ENCODE measurements at places on chromosomes 4 and X.
A peak's percentile ranks its signal among the peaks of the same experiment; 100 is the strongest.

- DNase-seq, result no peak
Observed at GRCh38 chr4:27223326-27223725, 362.7 kb downstream of the STIM2 start.

DNA sequence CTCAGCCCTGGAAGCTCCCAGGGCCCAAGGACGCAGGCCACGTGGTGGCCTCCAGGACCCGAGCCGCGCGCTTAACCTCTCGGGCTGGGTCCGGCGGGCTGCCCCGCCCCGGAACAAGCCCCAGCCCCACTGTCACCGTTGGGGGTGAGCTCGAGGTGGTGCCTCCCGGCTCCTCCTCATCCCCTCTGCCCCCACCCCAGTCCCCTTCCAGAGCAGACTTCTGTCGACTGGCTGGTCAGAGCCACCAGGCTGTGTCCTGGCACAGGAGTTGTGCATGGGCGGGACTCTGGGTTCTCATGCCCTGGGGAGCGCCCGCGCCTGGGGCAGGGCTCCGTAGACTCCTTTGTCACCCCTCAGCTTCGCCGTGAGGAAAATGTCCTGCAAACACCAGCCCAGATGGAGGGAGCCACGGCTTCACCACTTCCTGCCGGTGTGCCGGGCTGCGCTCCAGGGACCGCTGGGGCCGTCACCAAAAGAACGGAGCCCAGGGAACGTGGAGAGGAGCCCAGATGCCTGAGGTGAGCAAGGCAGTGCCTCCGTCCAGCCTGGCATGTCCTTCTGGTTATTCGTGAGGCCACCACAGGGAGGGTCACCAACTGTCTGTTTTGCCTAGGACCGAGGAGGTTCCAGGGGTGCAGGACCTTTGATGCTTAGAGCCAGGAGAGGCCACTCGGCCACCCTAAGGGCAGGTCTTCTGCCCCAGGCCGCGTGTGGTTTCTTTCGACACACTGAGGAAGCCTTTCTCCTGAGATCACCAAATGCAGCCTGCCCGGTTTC, 7.1 kb upstream of the RGS12 start:
- DNase-seq, result peak; percentile 17

DNA sequence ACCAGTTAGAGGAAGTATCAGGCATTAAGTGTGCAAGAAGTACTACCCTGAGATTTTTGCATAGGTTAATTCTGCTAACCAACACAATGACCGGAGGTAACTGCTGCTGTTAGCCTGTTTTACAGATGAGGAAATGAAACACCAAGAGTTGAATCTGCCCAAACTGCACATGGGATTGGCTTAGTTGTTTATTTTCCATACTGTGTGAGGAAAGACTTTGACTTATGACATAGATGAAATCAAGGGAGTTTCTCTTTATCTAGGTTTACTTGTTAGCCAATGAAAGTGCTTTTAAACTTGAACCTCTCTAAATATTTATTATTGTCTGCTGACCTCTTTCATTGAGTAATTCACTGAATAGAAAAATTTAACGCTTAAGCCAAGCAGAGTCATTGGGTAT, 10.3 kb downstream of the GUCY1B1 start:
- DNase-seq, result no peak

DNA sequence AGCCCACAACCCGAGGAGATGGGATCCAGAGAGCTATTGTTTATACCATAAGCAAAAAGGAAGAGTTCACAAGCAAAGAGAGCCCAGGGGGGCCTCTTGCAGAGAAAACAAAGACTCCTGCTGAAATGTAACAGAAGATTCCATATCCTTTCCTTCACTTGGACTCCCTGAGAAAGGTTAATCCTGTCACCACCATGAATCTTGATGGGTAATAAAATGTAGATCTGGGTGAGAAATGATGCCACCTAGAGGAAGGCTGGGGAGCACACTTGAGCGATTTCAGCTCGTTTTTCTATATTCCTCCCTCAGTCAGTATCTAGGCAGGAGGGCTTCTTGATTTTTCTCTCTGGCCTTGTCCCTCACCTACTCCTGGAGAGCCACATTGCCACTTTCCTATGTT, 10.2 kb upstream of the KCNE5 start:
- no peak for DNase-seq

DNA sequence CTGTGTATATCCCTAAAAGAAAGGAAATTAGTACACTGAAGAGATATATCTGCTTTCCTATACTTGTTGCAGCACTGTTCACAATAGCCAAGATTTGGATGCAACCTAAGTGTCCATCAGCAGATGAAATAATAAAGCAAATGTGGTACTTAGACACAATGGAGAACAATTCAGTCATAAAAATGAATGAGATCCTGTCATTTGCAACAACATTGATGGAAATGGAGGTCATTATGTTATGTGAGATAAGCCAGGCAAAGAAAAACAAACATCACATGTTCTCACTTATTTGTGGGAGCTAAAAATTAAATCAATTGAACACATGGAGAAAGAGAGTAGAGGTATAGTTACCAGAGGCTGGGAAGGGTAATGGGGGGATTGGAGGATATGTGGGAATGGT, 611.9 kb downstream of the STPG2 start:
- no peak for DNase-seq

- no peak for DNase-seq
Observed at GRCh38 chrX:13120017-13120416, 75.6 kb upstream of the FAM9C start.

DNA sequence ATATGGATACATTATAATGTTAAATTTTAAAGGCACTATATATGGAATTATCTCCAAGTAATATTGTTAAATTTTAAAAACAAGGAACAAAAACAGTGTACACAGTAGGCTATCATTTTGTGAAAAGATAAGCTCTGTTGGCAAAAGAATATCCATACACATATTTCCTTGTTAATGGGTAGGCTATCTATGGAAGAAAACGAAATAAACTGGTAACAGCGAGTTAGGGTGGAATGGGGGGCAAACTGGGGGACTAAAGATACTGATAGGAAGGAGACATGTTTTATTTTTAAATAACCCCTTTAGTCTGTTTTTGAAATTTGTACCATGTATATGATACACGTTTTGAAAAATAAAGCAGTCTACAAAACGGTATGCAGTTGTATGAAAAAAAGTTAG, 3.6 kb upstream of the TSPAN5 start:
- DNase-seq, result no peak

- DNase-seq, result no peak
Observed at GRCh38 chr4:145217349-145217748, 37.0 kb upstream of the OTUD4 start.

DNA sequence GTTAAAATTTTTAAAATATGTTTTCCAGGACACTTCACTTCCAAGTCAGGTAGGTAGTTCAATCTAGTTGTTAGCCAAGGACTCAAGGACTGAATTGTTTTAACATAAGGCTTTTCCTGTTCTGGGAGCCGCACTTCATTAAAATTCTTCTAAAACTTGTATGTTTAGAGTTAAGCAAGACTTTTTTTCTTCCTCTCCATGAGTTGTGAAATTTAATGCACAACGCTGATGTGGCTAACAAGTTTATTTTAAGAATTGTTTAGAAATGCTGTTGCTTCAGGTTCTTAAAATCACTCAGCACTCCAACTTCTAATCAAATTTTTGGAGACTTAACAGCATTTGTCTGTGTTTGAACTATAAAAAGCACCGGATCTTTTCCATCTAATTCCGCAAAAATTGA, 49.7 kb downstream of the XIAP start:
- DNase-seq, result no peak

DNA sequence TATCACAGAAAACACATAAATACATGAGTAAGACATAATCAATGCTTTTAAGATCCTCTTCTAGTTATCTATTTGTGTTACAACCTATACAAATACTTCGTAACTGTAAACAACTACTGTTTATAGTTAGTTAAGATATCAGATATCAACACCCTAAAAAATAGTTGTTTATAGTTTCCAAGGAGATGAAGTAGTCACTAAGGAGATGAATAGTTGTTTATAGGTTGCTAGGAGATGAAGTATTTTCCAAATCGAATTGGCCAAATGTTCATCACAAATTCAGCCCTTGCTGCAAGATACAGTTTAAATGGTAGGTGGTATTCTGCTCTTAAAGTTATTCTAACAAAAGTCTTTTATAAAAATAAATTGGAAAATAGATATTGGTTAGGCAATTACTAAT, 618.2 kb upstream of the PCDH10 start:
- no peak for DNase-seq

DNA sequence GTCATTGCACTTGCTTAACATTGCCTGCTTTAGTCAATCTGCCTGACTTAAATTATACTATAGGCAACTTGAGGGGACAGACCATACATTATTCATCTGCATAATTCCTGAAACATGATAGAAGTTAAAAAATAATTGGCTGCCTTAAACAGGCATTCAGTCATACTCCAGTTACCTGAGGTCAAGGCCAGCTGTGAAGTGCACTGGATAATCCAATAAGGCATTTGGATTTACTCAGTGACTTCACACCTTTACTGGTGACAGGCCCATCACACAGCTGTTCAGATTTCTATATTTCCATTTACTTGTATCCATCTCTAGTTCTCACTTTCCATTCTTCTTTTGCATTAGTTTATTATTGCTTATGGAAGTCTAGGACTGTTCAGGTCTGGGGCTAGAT, 2341.6 kb downstream of the PCDH7 start:
- no peak for DNase-seq

GRCh38 chrX:107537815-107538214, 88.4 kb downstream of the FRMPD3 start:
- peak; percentile 7 for DNase-seq

DNA sequence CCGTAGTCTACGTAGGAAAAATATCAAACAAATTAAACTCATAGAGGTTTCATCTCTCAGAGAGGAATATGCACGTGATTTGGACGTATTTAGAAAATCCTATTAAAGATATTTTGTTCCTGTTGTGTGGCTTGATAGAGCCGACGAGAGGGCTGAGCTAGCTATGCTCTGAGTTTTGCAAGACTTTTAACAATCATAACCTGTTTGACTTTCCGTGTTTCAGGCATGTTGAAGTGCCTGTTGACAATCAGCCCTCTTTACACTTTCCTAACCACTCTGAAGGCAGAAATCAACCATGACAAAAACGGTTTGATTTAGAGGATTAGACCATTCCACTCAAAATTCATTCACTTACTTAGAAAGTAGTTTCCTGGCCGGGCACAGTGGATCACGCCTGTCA, 297.3 kb downstream of the ASMT start:
- DNase-seq, result no peak

GRCh38 chr4:121189326-121190215, 25.4 kb upstream of the TNIP3 start:
- no peak for DNase-seq

DNA sequence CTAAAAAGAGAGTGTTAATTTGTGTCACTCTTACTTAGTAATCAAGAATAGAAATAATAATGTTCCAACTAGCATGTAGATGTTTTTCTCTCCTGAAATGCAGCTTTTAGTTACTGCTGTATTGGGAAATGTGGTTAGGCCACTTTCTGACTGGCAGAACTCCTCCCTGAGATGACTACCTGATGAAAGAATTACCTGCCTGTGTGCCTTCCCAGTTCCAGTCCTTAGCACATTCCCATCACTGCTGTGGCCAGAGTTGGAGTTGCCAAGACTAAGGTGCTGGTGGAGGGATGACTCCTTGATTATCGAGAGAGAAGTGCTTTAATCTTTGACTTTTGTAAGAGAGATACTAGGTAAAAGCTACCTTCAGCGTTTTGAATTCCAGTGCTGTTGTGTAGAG, 9.5 kb downstream of the GAB1 start:
- DNase-seq, result no peak

- no peak for DNase-seq
Observed at GRCh38 chrX:109389917-109390316, 92.0 kb downstream of the GUCY2F start.

DNA sequence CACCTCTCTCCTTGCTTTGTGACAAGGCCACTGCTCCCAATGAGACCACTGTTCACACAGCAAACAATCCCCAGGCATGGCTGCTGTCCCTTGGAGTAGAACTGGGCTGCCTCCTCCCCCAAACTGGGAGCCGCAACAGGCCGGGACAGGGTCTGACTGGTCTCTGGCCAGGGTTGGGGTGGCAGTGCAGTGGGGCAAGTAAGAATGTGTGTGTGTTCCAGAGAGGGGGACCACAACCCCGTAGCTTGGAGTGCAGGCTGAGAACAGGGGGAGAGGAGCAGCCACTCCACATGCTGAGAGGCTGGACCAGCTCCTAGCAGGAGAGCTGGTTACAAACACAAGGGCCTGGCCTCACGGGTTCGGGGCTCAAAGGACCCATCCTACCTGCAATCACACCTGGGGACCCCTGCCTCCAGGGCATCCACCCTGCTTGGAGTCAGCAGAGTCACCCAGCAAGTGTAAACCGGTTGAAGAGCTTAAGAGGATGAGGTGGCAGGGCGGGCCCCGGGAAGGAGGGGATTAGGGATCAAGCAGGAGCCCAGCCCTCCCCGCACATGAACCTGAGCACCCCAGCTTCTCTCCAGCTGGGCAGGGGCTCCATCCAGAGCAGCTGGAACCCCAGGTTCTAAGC, 3.8 kb upstream of the ZNF185 start:
- DNase-seq, result no peak

- DNase-seq, result no peak
Observed at GRCh38 chrX:13198762-13199064, 121.1 kb downstream of the ATXN3L start.

- DNase-seq, result no peak
Observed at GRCh38 chr4:31918891-31919290, 1198.7 kb downstream of the PCDH7 start.

DNA sequence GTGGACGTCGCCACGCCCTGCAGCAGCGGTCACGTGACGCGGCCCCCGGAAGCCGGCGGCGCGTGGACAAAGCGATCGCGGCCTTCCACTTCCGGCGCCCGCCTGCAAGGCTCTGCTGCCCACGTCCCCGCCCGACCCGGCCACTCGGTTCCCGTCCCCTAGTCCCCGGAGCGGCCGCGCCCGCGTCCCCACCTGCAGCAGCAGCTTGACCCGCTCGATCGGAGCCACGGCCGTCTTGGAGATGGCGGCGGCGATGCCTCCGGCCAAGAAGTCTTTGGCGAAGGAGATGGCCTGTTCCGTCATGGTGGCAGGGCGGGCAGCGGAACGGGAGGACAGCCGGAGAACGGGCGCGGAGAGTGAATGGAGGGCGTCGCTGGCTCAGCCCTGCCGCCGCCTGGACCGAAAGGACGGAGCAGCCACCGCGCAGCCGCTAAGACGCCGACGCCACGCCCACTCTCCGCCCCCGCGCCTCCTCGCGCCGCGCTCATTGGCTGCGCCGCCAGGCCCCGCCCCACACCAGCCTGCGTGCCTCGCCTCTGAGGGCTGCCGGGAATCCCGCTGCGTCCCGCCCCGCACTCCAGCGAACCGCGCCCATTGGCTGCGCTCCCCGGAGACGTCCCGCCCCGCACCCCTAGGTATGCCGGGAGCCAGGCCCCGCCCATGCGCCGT, at the start of gene SLC25A6:
TSS of gene SLC25A6 (minus strand) at position 407 of the 669 bp plus-strand sequence. CDS start at position 303, 104 bp downstream.
- DNase-seq, result no peak

- peak; percentile 5 for DNase-seq
Observed at GRCh38 chrX:110086916-110087484, 84.1 kb downstream of the TMEM164 start.

- DNase-seq, result no peak
Observed at GRCh38 chr4:66000510-66001117, 330.3 kb upstream of the EPHA5 start.
